ENCODE measurements at places on chromosomes 7 and 10. TPM values are rescaled to one million over a fixed set of nuclear protein-coding genes. Genes with fewer than 3 reads are reported as not detected.

DNA sequence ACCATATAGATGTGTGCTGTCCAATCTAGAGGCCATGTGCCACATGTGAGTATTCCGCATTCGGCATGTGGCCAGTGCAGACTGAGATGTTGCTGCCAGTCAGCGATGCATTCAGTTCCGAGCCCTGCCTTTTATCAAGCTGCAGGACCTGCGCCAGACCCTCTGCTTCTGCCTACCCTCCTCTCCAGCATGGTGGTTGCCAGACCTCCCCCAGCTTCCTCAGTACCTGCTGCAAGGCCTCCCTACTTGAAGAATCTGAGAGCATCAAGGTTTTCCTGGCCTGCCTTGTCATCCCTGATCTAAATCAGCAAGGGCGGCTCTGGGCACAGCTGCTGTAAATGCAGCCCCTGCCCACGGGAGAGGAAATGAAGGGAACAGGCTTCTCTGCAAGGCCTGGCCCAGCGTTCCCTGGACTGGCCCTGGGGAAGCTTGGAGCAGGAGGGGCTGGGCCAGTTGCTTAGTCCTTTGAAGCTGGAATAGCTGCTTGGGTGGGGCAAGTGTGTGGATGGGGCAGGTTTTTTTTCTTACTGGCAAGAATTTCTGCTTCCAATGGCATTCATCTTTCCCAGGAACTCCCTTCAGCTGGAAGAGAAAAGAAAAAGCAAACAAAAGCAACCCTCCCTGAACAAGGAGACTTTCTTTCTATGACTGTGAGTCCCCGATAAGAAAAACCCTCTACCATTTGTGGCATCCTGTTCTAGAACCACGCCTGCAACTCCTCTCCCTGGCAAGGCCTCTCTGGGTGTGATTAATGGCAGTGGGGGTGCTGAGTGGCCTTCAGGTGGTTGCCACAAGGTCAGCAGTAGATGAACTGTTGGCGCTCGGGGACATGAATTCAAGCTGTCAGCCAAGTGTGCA is 93.0 kb downstream of the NHLRC2 start:
- peaks cover 9% of the 10 kb centered on the region for H3K4me1 ChIP-seq
- H3K4me3 ChIP-seq: no peak overlapping the region
- no peaks in the 10 kb centered on the region for H3K27me3 ChIP-seq
- no peaks in the 10 kb centered on the region for H3K36me3 ChIP-seq
- DNase-seq: no peak
- H3K27ac ChIP-seq: no peak overlapping the region

DNA sequence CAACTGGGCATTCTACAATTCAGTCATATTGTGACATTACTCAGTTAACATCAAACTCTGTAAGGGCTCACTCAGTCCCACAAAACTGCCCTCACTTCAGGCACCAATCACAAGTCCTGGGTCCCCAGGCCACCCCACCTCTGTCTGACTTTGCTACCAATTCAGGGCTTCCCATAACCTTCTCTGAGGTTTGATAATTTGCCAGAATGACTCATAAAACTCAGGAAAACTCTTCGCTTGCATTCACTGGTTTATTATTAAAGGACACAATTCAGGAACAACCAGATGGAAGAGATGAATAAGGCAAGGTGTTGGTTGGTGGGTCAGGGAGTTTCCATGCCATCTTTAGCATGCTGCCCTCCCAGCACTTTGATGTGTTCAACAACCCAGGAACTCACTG is 41.3 kb downstream of the AVL9 start:
- H3K36me3 ChIP-seq: peaks cover 6% of the 10 kb centered on the region
- no peak overlapping the region for H3K27ac ChIP-seq
- no peaks in the 10 kb centered on the region for H3K27me3 ChIP-seq
- H3K4me1 ChIP-seq: peaks cover 12% of the 10 kb centered on the region
- DNase-seq: no peak

- DNase-seq: no peak
- no peak overlapping the region for H3K4me3 ChIP-seq
- H3K27me3 ChIP-seq: no peaks in the 10 kb centered on the region
- peaks cover 67% of the 10 kb centered on the region for H3K4me1 ChIP-seq
- no peak overlapping the region for H3K27ac ChIP-seq
Measured at GRCh38 chr10:79224992-79225391, 122.3 kb upstream of the PPIF start.

The NEUROG3 gene
- not detected for total RNA-seq

DNA sequence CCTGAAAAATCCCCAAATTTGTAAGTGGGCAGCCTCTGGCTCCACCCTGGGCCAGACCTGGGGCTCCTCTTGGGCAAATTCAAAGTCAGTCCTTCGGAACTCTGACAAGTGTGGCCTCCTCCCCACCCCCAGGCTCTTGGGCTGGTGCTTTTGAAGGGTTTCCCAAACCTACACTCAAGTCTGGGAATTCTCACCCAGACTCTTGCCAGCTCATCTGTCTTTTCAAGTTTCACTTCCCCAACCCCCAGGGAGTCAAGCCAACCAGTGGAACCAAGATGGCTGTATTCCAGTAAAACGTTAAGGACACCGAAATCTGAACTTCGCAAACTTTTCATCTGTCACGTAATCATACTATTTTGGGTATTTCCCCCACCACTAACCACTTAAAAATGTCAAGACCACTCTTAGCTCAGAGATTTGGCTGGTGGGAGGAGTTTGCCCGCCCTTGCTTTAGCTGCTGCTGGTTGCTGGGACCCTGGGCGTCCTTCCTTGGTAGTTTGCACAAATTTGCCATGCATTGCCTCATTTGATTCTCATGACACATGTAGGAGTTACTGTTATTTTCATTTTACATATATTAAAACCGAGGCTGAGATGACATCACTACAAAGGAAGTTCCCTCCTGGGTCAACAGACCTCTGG is 1.7 kb upstream of the MYO1G start:
- H3K36me3 ChIP-seq: peaks cover 33% of the 10 kb centered on the region
- H3K27ac ChIP-seq: peak overlapping the region; percentile 57
- H3K27me3 ChIP-seq: no peaks in the 10 kb centered on the region
- DNase-seq: peak; percentile 65

DNA sequence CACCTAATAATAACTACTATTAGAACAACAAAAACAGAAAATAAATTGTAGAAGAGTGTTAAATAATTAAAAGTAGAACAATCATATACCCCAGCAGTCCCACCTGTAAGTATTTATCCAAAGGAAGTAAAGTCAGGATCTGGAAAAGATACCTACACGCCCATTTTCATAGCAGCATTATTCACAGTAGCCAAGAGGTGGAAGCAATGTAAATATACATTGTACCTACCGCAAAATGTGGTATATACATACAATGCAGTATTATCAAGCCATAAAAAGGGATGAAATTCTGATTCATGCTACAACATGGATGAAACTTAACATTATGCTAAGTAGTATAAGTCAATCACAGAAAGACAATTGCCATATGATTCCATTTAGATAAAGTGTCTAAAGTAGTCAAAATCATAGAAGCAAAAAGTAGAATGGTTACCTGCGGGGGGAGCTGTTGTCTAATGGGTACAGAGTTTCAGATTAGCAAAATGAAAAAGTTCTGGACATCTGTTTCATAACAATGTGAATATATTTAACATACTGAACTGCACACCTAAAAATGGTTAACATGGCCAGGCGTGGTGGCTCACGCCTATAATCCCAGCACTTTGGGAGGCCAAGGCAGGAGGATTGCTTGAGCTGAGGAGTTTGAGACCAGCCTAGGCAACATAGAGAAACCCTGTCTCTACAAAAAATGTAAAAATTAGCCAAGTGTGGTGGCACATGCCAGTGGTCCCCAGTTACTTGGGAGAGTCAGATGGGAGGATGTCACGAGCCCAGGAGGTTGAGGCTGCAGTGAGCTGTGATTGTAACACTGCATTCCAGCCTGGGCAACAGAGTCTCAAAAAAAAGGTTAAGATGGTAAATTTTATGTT is 6.0 kb upstream of the TMED4 start:
- no peaks in the 10 kb centered on the region for H3K27me3 ChIP-seq
- no peak overlapping the region for H3K27ac ChIP-seq
- peaks cover 2% of the 10 kb centered on the region for H3K4me1 ChIP-seq
- H3K36me3 ChIP-seq: no peaks in the 10 kb centered on the region
- no peak overlapping the region for H3K4me3 ChIP-seq

All from suprapubic skin (tissue), 4 donors.